Activated CD4-positive, alpha-beta T cell treated with anti-CD3 and anti-CD28 coated beads, Interleukin-2, amount 50 U/mL, for 24 hours (primary cell): ENCODE measurements at places on chromosomes 7 and 10.

GRCh38 chr10:72083790-72084459 lies 4.4 kb downstream of the SPOCK2 start:
- peak; percentile 56 for DNase-seq

DNA sequence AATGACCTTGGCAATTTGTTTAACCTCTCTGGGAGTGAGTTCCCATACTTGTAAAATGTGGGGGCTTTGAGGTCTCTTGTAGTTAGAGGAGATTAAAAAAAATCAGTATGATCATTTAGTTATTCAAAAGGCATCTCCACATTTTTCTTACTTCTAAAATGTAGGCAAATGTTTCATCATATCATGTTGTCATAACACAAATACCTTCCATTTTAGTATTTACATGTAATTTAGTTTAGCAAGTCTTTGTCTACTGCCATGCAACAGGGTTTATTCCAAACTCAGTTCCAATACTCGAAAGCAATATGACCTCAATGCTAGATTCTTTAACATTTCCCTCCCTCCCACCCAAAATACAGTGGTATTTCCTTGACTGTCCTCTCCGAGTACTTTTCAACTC lies 262.8 kb upstream of the IMMP2L start:
- no peak for DNase-seq

- DNase-seq = no peak
Measured at GRCh38 chr7:87926581-87927461, 7.2 kb upstream of the ADAM22 start.

DNA sequence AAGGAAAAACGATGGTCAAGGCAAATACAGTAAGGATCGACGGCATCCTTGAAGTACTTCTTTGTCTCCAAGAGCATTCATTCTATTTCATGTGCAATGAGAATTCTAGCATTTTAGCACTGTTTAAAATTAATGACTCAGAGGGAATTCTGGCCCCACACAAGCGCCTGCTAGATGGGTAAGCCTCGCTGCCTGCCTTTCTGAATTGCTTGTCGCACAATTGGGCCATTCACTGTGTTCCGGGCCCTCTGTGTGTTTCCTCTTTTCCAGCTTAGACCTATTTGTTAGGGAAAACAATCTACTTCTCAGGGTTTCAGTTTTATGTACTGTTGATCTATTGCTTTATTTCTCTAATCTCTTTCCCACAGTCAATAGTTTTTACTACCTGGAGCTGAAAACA lies 204.7 kb upstream of the ZNF32 start:
- no peak for DNase-seq

DNA sequence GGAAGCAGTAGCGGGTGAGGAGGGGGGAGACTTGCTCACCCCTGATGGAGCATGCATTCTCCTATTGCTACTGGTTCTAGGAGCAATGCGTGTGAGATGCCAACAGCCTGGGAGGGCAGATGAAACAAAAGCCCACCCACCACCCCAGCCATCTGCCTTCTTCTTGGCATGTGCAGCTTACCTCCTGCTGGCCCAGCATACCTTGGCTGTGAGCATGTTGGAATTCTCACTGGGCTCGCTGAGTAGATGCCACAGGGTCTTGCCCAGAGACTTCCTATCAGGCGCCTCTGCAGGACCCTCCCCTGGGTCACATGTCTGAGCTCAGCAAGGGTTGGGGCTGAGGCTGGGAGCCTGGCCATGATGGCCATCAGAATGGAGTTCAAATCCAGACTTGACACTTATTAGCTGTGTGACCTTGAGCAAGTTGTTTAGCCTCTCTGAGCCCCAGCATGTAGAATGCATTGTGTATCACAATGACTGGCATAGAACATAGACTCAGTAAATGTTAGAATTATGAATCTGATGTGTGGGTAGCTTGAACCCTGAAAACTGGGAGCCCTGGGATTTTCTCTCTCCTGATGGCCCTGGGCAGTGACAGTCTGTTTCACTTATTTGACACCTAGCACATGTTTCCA lies 38.2 kb downstream of the CDH23 start:
- DNase-seq = no peak

DNA sequence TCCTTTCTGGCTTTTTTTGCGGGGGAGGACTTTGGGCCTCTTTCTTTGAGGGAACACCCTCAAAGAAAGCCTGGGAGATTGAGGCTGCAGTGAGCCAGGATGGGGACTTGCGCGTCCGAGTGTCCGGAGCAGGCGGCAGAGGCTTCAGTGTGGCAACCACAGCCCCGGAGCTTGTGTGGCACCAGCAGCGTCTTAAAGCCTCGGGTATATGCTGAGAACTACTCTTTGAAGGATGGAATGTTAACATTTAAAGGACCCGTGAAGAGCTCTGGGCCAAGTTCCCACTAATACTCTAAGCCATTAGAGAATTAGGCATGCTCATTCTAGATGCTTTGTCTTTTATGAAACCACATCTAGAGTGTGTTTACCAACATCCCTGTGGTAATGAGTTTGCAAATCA lies 168.2 kb downstream of the SEPTIN7 start:
- no peak for DNase-seq

GRCh38 chr10:131689954-131690757 lies 210.7 kb upstream of the PPP2R2D start:
- DNase-seq = no peak

GRCh38 chr10:110141871-110142635 lies 65.4 kb upstream of the MXI1 start:
- no peak for DNase-seq
